ENCODE measurements at places on chromosomes 4 and X.

DNA sequence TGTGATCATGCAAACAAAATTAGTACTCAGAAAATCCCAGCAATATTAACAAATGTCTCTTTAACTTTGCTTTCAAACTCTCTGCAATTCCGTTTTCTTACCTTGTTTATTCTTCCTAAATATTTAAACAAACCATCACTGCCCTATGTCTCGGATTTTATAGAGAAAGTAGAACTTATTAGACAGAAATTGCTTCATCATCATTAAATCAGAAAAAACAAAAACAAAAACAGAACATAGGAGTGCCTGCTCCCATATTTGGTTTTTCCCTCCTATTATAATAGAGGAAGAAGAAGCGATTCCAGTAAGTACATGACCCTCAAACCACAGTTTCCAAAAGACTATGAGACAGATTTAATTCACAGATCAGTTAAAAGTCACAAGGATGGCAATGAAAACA is 1228.0 kb downstream of the RPA4 start:
- no peak for DNase-seq

DNA sequence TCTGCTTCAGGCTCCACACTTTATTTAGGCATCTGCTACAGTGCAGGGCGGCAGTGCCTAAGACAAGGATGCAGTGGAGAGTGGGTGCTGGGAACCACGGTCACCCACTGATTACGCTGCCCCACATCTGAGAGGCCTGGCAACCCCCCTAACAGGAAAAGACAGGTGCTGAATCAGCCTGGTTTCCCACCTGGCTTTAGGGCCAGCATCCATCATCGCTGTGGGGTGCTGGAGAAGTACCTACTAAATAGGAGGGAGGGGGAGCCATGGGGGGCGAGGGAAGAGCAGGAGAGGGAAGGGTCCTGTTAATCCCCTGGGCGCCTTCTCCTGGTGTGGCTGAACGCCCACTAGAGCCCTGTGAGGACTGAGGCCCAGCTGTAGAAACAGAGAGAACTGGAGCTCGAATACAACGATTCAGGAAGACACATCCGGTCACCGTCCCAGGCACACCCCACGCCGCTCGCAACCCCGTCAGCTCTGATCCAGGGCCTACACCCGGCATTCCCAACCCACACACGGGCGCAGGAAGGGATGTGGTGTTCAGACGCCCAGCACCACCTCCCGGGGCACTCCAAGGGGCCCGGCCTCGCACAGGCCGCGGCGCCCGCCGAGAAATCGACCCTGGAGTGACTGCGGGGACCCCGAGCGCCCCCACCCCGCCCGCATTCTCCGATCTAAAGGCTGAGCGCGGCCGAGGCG is 554 bp downstream of the DCTD start:
- DNase-seq = no peak

GRCh38 chr4:6591781-6592180 is 16.8 kb downstream of the MAN2B2 start:
- no peak for DNase-seq

DNA sequence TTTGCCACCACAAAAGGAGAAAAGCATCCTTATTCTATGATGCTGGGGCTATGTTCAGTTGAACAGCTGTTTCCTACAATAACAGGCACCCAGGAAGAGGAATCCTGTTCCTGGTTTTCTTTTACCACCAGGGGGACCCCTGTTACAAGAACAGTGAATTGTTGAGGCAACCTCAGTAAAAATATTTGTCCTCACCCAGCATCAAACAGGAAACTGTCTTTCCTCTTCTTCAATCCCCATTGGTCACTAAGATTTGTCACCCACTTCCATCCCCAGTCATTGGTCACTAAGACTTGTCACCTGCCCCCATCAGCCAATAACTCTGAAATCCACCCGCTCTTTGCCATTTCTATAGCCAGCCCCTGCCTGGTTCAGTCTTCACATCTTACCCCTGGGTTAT is 143.5 kb upstream of the GALNT7 start:
- peak; percentile 42 for DNase-seq
